Adipocyte (in vitro differentiated cells): ENCODE measurements at places on chromosomes 2 and 18.

- DNase-seq = no peak
Measured at GRCh38 chr2:231294571-231295362, 96.3 kb downstream of the ARMC9 start.

- peak; percentile 15 for DNase-seq
Measured at GRCh38 chr2:149652526-149652925, 65.0 kb upstream of the MMADHC start.

DNA sequence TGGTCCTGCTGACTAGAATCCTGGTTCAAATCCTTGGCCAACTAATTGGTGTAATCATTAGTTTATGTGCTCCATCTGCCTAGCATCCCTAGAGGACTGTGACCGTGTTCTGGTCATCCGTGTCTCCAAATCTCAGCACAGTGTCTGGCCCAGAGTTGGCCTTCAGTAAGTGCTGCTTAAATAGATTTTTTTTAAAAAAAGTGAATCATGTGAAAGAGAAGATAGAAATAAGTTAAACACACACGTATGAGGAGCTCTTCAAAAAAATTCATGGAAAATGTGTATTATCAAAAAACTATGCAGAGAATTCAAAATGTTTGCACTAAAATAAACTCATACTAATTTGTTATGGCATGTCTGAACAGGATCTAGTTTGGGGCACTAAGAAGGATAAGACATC is 129.3 kb upstream of the TLK1 start:
- peak; percentile 41 for DNase-seq

- peak; percentile 77 for DNase-seq
Measured at GRCh38 chr2:32135409-32135808, 30.3 kb upstream of the SLC30A6 start.

GRCh38 chr18:79988071-79988450 is 302 bp downstream of the TXNL4A start:
- peak; percentile 81 for DNase-seq

DNA sequence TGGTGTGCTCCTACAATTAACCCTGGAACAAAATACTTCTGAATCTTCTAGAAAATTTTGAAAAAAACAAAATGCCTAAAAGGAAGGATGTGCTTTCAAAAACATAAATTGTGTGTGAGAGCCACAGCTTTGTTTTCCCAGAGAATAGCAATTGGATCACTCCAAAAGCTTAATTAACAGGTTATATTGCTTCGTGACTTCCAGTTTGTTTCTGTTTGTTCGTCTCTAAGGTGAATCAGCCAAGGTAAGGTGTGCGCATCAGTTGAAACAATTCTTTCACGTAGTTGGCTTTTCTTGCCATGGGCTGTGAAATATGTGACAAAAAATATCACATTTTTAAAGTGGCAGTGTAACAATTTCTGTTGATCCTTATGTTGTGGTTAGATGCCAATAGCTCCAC is 90.3 kb upstream of the BARD1 start:
- no peak for DNase-seq

- DNase-seq = no peak
Measured at GRCh38 chr2:201600906-201601305, 42.4 kb downstream of the TMEM237 start.

DNA sequence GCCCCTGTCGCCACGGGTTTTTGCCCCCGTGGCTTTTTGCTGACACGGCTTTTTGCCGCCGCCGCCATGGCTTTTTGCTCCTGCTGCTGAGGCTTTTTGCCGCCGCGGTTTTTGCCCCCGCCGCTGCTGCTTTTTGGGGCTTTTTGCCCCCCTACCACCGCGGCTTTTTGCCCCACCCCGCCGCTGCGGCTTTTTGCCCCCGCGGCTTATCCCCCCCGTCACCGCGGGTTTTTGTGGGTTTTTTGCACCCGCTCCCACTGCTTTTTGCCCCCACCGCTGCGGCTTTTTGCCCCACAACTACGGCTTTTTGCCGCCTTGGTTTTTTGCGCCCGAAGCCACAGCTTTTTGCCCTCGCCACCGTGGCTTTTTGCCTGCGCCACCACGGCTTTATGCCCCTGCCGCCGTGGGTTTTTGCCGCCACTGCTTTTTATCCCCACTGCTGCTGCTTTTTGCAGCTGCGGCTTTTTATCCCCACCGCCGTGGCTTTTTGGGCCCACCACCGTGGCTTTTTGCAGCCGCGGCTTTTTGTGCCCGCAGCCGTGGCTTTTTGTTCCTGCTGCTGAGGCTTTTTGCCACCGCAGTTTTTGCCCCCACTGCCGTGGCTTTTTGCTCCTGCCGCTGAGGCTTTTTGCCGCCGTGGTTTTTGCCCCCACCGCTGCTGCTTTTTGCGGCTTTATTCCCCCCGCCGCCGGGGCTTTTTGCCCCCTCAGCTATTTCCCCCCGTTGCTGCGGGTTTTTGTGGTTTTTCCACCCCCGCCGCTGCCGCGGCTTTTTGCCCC is 2798.0 kb upstream of the TEKT4 start:
- no peak for DNase-seq

DNA sequence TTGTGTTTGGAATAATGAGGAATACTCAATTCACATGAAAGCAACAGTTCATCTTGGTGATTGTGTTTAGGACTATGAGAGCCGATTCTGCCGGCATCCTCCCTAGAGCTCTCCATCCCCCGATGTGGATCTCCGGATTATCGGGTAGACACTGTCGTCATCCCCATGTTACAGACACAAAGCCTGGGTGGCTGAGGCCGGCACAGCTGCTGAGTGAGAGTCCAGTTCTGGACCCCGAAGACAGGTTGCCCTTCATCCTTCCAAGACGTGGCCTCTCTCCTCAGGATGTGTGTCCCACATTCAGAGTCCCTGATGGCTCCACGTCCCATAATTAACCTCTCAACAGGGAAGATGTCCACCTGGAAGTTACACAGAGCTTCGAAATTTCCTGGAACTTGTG is 129.3 kb downstream of the HDAC4 start:
- DNase-seq = no peak

DNA sequence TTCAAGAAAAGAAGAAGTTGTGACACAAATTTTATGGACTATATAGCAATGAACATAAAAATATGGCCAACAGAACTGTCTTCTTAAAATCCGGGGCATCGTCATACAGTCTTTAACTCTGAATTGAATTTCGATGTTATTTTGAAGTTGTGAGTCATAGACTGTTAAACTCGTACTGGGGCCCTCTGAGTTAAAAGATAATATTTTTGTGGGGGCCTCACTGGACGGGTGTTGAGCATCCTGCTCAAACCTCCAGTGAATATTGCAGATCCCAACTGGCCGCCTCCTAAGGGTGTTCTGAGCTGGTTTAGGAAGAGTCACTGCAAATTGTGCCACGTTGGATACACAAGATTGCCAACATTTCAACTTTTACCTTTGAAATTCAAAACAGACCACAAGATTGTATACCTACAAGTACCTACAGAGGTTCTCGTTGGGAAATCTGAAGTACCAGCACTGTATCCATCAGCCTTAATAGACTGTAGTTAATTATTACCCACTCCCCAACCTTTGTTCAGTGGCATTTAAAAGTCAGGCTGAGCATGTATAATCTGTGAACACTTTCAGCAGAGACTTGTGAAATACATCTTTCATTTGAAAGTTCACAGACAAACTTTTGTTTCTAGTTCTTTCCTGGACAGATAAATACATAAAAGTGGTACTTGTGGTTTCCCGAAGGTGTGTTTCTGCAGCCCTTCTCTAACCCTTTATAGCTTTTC is 27.8 kb downstream of the KLHL23 start:
- no peak for DNase-seq

DNA sequence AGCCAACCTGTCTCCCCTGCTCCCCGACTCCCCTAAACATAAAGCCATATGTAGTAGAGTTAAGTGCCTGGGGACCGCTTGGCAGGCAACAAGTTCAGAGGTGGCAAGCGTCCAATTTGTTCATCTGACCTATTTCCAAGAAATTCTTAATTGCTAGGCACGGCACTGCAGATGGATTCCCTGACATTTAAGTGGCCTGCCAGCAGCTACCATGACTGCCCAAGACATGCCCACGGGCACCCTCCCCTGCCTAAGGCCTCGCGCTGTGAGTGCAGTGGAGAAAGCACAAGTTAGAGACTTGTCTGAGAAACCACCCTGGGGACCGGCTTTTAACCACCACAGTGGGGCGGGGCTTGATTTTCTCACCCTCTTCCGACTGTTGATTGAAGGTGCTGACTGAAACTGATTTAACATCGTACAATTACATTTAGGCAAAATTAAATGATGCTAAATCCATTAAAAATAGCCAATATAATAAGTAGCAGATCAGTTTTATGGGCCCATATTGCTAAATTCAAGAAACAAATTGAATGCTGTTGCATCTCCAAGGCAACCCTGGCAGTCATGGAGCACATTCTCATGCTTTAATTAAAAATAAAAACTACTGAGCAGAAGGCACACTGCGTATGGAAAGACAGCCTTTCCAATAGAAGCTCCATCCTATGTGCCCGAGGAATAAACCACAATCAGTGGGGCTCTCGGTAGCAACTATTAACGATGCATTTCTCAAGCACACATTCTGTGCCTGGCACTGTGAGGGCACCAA is 163.6 kb upstream of the ACAA2 start:
- no peak for DNase-seq

- peak; percentile 1 for DNase-seq
Measured at GRCh38 chr2:161905389-161906046, 168.5 kb downstream of the DPP4 start.

- no peak for DNase-seq
Measured at GRCh38 chr18:54033052-54033451, 191.4 kb downstream of the MBD2 start.

GRCh38 chr2:99857867-99858444 is 284.4 kb downstream of the AFF3 start:
- no peak for DNase-seq

GRCh38 chr2:113157897-113158753 is 15.6 kb upstream of the PSD4 start:
- DNase-seq = peak; percentile 58

GRCh38 chr2:199228887-199229819 is 228.6 kb downstream of the SATB2 start:
- peak; percentile 85 for DNase-seq

DNA sequence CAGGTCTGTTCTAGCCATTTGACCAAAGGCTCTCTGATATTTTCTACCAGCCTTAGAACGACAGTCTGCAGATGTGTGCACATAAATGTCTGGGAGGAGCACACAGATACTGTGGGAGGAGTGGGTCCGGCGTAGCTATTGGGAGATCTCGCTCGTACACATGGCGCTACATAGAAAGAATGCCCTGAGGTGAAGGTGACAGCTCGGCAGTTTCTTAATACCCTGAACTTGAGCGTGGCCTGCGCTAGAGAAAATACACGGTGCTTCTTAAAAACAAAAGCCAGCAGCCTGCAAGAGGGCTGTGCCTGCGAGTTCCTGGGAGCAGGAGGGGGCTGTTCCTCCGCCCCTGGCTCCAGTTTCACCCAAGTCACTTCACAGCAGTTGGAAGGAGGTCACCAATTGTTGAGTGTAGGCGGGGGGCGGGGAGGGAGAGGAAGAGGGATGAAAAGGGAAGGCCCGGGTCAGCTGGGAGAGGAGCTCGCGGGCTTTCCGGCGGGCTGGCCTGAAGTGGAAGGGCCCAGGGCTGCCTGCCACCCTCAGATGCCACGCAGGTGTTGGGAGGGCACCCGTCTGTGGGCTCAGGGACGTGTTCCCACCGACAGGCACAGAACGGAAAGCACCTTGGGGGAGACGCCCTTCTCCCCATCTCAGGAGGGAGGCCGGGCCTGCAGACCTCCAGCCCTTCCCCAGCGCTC is 124.7 kb upstream of the ZNF516 start:
- DNase-seq = peak; percentile 68

DNA sequence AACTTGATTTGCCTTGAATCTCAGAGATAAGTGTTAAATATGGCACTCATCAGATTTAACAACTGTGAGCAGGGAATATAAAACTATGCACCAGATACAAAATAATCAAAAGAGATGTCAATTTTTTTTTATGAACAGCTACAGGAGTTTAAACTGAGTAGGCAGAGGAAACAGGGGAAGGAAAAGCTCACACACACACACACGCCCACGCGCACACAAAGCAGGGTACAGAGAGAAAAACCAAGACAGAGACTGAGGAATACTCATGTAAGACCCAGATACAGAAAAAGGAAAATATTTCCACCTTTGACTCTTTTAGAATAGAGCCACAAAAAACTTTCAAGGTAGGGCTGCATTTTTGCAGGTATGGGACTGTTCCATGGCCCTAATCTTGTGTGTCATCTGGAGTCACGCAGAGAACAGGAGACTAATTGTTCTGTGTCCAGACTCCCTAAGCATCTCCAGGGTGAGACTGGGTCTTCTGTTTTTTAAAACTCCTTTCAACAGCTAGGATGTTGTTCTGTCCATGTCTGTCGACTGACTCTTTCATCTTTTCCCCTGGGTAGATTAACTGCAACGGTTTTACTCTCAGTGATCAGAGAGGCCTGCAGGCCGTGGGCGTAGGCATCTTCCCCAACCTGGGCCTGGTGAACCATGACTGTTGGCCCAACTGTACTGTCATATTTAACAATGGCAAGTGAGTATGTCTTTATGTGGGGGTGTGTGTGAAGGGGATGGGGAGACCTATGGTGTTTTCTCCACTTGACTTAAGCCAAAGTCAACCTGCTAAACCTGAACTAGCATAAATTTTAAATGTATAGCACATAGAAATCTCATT is 23.0 kb downstream of the SMYD1 start:
- no peak for DNase-seq

DNA sequence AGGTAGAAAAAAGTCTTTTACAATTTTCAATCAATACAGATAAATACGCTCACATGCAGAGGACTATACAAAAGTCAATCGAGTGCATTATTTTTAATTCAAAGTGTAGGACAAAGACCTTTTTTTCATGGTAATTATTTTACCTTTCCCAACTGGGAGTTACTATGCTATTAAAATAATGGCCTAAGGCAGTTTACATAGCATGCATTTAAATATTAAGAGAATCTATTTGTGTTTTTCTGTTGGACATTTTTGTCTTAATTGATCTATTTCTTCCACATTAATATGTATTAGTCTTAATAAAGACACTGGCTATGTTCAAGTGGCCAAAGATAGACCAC is 130.2 kb upstream of the MAP3K20 start:
- DNase-seq = no peak

DNA sequence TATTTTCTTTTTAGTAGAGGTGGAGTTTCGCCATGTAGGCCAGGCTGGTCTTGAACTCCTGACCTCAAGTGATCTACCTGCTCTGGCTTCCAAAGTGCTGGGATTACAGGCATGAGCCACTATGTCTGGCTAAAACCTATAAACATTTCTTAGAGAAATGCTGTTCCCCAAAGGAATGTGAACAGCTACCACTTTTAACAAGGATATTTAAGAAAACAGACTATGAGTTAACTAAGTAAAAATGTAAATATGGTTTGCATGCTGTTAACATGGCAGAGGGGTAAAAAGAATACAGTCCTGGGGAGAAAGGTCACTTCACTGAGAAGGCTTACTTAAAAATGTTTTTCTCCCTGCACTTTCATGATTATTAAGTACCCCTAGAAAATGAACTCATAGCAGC is 57.1 kb downstream of the SLC16A14 start:
- DNase-seq = peak; percentile 33
